Thyroid gland (tissue), 4 donors: ENCODE measurements at places on chromosomes 1 and 21. TPM values are rescaled to one million over a fixed set of nuclear protein-coding genes. Genes with fewer than 3 reads are reported as not detected.

- no peak overlapping the region for H3K27ac ChIP-seq
- H3K4me3 ChIP-seq = no peak overlapping the region
- H3K36me3 ChIP-seq = no peaks in the 10 kb centered on the region
- H3K27me3 ChIP-seq = no peaks in the 10 kb centered on the region
- no peak for DNase-seq
- peaks cover 22% of the 10 kb centered on the region for H3K4me1 ChIP-seq
Observed at GRCh38 chr1:111221276-111221632, 6.3 kb upstream of the CHI3L2 start.

DNA sequence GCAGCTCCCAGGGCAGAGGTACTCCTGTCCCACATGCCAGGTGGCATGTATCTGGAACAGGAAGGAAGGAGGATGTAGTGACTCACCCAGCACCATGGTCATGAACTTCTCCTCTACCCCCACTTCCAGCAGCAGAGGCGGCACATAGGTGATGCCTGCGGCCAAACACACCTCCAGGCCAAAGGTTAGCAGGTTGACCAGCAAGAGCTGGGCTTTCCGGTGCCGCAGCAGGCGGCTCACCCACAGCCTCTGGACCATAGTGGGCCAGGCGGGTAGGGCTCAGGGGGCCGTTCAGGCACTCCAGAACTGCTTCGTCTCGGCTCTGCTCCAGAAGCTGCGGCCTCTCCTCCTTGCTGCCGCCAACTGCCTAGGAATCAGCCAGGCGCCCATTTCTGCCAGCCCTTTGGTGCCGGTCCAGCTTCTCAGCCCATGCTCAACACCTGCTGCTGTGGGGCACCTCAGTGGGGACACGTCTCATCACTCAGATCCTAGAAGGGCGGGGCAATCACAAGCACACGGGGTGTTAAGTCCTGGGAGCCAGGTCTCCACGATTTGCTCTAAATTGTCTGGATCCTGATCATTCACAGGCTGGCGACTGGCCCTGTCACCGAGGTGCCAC lies 15.8 kb downstream of the SLC45A3 start:
- no peaks in the 10 kb centered on the region for H3K27me3 ChIP-seq
- H3K36me3 ChIP-seq = no peaks in the 10 kb centered on the region
- H3K4me1 ChIP-seq = no peaks in the 10 kb centered on the region
- H3K4me3 ChIP-seq = no peak overlapping the region
- H3K27ac ChIP-seq = no peak overlapping the region
- peak; percentile 61 for DNase-seq

DNA sequence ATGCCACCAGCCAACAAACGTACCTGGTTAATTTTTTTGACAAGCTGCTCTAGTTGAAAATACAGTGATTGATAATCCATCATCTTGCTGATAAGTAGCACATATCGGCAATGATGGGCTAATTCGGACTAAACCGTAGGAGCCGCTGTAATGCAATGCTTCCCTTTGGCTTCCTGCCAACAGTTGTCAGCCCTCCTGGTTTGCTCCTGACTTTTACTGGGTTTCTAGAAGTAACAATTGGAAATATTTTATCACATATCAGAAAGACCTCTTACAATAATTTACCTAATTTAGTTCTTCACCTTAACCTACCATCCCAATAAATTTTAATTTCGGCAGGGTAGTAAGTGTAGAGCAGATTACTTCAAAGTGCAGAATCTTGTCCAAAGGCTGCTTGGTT lies 148.5 kb downstream of the DHRS3 start:
- no peak for DNase-seq
- no peaks in the 10 kb centered on the region for H3K36me3 ChIP-seq
- H3K27ac ChIP-seq = peak overlapping the region; percentile 78
- H3K4me1 ChIP-seq = peaks cover 28% of the 10 kb centered on the region
- no peaks in the 10 kb centered on the region for H3K27me3 ChIP-seq
- H3K4me3 ChIP-seq = no peak overlapping the region

DNA sequence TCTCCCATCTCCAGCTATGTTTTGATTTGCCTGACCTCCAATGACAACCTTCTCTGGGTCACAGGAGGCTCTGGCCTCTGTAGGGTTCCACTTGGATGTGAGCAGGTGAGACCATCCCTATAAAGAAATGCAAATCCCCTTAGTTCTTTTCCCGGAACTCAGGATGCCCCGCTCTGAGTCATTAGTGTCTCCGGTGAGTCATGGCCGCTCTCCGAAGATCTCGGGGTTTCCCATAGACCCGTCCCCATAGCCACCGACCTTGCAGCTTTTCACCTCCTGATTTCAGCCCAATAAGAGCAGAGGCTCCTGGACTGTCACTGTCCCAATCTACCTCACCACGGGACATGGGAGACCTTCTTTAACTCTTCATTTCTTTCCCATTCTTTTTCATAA lies 98.2 kb downstream of the PGBD5 start:
- no peak overlapping the region for H3K27ac ChIP-seq
- H3K4me1 ChIP-seq = no peaks in the 10 kb centered on the region
- no peaks in the 10 kb centered on the region for H3K36me3 ChIP-seq
- DNase-seq = no peak

GRCh38 chr1:171898941-171899340 lies 57.6 kb downstream of the DNM3 start:
- no peak for DNase-seq
- H3K4me3 ChIP-seq = no peak overlapping the region
- H3K36me3 ChIP-seq = no peaks in the 10 kb centered on the region
- no peak overlapping the region for H3K27ac ChIP-seq

GRCh38 chr1:97245026-97245425 lies 523.4 kb downstream of the PTBP2 start:
- H3K4me3 ChIP-seq = no peak overlapping the region
- no peak overlapping the region for H3K27ac ChIP-seq
- DNase-seq = no peak
- H3K4me1 ChIP-seq = no peaks in the 10 kb centered on the region
- H3K36me3 ChIP-seq = no peaks in the 10 kb centered on the region

DNA sequence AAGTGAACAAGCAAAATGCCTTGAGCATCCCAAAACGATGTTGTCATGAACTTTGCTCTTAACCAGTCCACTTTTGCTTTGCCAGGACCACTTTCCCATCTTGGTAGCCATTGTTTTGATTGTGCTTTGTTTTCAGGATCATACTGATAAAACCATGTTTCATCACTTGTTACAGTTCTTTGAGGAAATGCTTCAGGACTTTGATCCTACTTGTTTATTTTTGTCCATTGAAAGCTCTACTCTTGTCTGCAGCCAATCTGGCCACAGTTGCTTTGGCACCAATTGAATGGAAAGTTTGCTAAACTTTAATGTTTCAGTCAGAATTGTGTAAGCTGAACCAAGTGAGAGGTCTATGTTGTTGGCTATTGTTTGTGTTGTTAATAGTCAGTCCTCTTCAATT lies 12.8 kb downstream of the PLPPR4 start:
- no peak for DNase-seq
- no peak overlapping the region for H3K27ac ChIP-seq
- H3K27me3 ChIP-seq = no peaks in the 10 kb centered on the region

DNA sequence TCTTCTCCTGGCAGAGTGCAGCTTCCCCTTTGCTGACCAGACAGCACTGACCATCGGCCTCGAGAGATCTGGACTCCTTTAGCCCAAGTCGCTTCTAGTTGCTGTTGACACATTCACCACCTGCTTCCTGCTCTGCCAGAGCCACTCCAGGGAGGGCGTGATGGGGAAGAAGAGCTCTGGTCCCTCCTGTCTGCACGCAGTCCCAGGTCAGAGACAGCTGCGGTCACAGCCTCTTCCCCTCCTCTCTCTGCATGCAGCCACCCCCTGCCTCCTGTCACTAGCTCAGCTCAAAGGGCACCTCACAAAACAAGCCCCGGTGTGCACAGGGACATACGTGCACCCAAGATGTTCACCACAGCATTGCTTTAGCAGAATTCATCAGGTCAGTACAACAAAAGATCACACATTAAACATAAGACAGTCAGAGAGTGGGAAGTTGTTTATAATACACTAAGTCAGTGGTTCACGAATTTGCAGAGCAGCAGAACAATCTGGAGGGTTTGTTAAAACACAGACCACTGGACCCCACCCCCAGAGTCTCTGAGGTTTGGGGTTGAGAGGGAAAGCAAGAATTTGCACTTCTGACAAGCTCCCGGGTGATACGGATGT lies 132.9 kb downstream of the SYF2 start:
- H3K36me3 ChIP-seq = no peaks in the 10 kb centered on the region
- no peak overlapping the region for H3K27ac ChIP-seq
- H3K4me1 ChIP-seq = no peaks in the 10 kb centered on the region

The TSSK3 gene
- total RNA-seq = 2.4 TPM

DNA sequence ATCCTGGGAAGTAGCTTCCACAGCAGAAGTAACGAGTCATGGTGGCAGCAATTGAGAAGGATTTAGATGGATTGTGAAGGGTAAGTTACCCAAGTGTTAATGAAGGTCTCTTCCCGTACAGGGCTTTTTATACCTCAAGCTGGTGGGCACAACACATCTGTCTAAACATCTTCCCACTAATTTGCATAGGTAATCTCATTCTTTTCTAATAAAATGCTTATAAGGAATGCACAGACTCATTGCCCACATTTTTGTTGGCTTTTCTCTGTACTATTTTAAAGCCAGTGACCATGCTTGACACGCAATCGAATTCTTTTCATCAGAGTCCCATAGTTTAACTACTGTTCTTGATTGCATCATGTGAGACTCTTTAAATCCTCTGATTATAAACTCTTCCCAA lies at the start of gene KRTAP7-1:
Gene KRTAP7-1, minus strand, starts transcription at position 101 of the 400 bp plus-strand sequence. Its CDS starts 61 bp downstream, at position 40.
- H3K4me1 ChIP-seq = no peaks in the 10 kb centered on the region
- H3K4me3 ChIP-seq = no peak within 1 kb of the TSS
- no peak within 1 kb of the TSS for H3K27ac ChIP-seq
- H3K36me3 ChIP-seq = no peaks in the 10 kb centered on the region

GRCh38 chr1:14724246-14724645 lies 125.8 kb downstream of the KAZN start:
- H3K27me3 ChIP-seq = no peaks in the 10 kb centered on the region
- no peak overlapping the region for H3K4me3 ChIP-seq
- no peak overlapping the region for H3K27ac ChIP-seq
- H3K4me1 ChIP-seq = no peaks in the 10 kb centered on the region
- no peak for DNase-seq

The CHD5 gene
- total RNA-seq = 0.94 TPM

The KRTAP12-3 gene
- not detected for total RNA-seq

- no peak overlapping the region for H3K27ac ChIP-seq
- no peak for DNase-seq
- no peaks in the 10 kb centered on the region for H3K36me3 ChIP-seq
- no peaks in the 10 kb centered on the region for H3K4me1 ChIP-seq
- no peak overlapping the region for H3K4me3 ChIP-seq
- no peaks in the 10 kb centered on the region for H3K27me3 ChIP-seq
Observed at GRCh38 chr1:40925834-40926410, 53.6 kb upstream of the CTPS1 start.

The KRTAP11-1 gene
- total RNA-seq = not detected

The ILDR2 gene
- 0.88 TPM for total RNA-seq

- H3K4me1 ChIP-seq = no peaks in the 10 kb centered on the region
- no peak overlapping the region for H3K27ac ChIP-seq
- DNase-seq = no peak
- no peaks in the 10 kb centered on the region for H3K36me3 ChIP-seq
- no peaks in the 10 kb centered on the region for H3K27me3 ChIP-seq
- H3K4me3 ChIP-seq = no peak overlapping the region
Observed at GRCh38 chr1:204621396-204621795, 64.1 kb downstream of the LRRN2 start.

DNA sequence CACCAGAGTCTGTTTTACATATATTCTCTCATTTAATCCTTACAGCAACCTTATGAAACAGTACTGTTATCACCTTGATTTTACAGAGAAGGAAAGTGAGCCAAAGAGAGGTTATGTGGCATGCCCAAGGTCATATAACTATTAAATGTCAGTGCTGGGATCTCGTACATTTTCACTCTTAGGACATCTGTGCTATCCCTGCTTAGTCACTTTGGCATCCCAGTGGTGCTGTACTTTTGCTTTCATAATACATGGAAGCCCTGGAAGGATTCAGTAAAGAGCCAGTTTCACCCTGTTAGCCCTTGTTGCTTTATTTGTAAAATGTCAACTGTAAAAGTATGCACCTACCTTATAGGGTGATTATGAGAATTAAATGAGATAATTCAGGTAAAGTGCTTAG lies 104.4 kb downstream of the NFIA start:
- no peak for DNase-seq
- H3K4me1 ChIP-seq = peaks cover 54% of the 10 kb centered on the region
- H3K4me3 ChIP-seq = no peak overlapping the region
- no peaks in the 10 kb centered on the region for H3K36me3 ChIP-seq
- no peaks in the 10 kb centered on the region for H3K27me3 ChIP-seq

- no peaks in the 10 kb centered on the region for H3K36me3 ChIP-seq
- no peak within 1 kb of the TSS for H3K27ac ChIP-seq
- DNase-seq = peak; percentile 59
- H3K4me1 ChIP-seq = no peaks in the 10 kb centered on the region
- H3K4me3 ChIP-seq = no peak within 1 kb of the TSS
- no peaks in the 10 kb centered on the region for H3K27me3 ChIP-seq
Observed at GRCh38 chr1:201190624-201191051, at the start of gene IGFN1. IGFN1 (plus strand) TSS chr1:201190824; CDS start chr1:201193294, 2,470 bp downstream.

DNA sequence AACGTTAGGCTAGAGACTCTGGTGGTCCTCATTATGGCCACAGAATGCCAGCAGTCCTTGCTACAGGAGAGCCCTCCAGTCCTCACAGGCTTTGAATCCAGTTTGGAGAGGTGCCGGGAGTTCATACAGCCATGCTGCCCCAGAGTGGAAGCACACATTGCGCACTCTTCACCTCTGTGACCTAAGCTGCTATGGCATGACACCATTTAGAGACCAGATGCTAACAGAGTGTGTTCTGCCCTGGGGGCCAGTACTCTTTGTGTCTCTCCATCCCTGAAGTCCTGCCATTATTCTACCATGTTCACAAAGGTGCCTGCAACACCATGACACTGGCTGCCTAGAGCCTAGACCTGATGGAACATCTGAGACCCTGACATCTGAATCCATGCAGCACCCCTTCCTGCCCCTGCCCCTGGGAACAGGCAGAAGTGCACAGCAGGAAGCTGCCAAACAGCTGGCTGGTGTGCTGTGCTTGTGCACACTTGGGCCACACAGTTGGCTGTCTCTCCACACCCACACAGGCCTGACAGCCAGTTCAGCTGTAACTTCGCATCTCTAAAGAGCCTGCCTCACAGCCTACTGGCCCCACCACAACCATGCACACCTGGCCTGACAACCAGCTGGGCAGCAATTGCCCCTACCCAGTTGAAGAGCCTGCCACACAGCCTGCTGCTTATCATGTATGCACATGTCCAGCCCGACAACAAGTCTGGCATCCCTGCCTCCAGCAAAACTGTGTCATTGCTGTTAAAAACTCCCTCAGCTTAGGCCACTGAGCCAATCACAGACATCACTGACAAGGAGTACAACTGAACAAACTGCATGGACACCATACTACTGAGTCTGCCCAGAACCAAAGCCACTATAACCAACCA lies 49.1 kb downstream of the MCOLN2 start:
- no peak overlapping the region for H3K4me3 ChIP-seq
- H3K27me3 ChIP-seq = no peaks in the 10 kb centered on the region
- no peaks in the 10 kb centered on the region for H3K36me3 ChIP-seq
- no peak for DNase-seq
- no peaks in the 10 kb centered on the region for H3K4me1 ChIP-seq

DNA sequence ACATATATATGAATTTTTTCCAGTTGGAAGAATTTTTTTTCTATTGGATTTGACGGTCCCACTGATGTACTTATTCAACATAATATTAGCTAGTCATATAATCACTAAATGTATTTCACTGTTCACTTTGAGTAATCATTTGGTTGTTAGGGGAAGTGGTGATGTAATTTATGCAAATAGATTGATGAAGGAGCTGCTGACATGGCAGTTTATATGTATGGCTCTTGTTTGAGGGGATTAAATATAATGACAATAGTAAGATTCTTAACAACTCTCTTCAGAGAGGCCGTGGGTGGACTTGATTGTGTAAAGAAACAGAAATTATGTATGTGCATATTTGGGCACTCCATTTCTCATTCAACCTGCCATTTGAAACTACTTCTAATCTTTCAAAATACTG lies 653.6 kb upstream of the ADGRL4 start:
- no peak overlapping the region for H3K27ac ChIP-seq
- H3K4me1 ChIP-seq = no peaks in the 10 kb centered on the region
- H3K27me3 ChIP-seq = no peaks in the 10 kb centered on the region
- H3K36me3 ChIP-seq = no peaks in the 10 kb centered on the region
